ENCODE measurements at places on chromosomes 7 and 10.

- no peak for DNase-seq
Measured at GRCh38 chr10:110068780-110069179, 61.0 kb downstream of the ADD3 start.

DNA sequence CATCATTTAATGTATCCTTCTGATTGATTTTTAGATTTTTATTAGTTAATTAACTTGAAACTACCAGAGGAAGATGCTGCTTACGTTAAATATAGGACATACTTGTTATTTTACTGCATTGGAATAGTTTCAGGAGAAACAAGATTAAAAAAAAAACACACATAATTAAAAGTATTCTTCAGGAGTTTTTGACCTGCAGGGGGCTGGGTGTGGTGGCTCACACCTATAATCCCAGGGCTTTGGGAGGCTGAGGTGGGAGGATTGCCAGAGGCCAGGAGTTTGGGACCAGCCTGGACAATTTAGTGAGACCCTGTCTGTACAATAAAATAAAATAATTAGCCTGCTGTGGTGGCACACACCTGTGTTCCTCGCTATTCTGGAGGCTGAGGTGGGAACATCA, 10.7 kb downstream of the CBLL1 start:
- DNase-seq = no peak

DNA sequence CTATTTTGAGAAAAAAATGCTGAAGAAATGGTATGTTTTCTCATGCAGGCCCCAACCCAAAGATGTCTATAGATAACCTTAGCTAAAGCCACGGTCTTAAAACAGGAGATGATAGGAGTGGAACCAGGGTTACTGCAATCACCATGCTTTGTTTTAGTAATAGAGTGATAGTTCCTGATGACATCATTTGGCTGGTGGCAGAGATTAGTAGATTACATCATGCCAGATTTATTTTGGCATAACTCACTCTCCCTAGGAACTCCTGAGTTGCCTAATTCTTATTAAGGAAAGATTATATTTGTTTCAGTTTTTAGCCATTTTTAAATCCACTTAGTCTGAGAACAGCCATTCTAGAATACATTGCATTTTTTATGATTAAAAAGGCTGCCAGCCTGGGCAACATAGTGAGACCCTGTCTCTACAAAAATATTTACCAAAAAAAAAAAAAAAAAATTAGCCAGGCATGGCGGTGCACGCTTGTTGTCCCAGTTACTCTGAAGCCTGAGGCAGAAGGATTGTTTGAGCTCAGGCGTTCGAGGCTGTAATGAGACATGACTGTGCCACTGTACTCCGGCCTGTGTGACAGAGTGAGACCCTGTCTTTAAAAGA, 17.8 kb downstream of the ENO4 start:
- no peak for DNase-seq

DNA sequence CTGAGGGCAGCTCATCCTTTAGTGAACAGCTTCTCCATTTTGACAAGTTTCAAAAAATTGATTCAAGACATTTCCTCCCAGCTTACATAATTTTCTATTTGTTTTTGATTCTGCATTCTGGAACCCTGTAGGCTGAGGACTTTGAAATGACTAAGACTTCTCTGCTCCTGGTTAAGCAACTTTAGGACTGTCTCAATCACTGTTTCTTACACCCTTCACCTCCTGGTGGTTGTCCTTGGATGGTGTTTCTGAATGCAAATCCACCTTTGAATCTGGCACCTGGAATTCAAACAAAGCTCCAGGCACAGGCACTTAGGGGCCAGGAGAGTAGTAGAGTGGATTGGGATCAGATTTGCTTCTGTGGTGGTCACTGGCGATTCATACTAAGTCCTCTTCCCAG, 595.5 kb downstream of the LRMDA start:
- DNase-seq = no peak

DNA sequence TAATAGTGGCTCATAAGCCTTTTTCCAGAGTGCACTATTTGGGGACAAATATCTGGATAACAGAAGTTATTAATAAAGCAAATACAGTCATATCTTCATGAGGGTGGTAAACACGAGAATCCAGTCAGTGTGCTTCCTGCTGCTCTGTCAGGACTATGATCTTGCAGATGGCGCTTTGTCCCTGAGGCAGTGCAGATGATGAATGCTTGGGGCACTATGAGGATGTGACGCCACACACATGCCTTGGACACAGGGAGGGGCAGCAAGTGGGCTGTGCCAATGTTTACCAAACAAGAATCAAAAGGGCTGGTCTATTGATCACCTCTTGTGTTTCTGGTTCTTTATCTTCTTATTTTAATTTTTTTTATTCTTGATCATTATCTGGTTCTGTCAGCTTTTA, 79.8 kb downstream of the GAD2 start:
- DNase-seq = no peak

DNA sequence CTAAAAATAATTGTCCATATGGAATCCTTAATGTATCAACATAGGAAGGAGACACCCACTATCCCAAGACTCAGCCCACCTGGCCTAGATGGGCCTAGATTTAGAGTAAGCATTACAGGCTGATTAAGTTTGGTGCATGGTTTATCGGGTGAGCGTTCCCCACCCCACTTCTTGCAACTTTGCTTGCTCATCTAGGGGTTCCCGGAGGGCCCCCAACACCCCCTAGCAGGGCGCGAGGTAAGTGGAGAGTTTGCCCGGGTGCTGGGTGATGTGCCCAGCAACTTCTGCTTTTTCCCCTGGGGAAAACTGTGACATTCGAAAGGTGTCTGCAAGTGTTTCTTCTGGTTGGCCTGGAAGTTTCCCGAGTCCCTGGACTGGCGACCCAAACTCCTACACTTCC, 31.7 kb downstream of the SKIDA1 start:
- DNase-seq = no peak

- no peak for DNase-seq
Measured at GRCh38 chr10:61125560-61126170, 181.7 kb upstream of the RHOBTB1 start.

DNA sequence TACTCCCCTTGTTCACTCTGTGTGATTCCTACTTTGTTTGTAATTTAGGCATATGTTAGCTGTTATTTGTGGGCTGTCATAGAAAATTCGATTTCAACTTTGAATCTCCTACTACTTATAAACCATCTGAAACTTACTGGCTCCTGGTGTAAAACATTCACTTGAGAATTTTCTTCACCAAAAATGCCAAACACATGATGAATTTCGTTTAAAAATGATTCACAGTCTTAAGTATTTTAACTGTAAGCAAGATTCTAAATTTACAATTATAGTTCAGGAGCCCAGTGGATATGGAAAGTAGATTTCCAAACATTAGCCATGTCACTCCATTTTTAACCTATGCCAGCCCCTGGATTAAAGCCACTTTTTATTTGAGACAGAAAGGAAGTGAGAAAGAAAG, 3.1 kb downstream of the CPED1 start:
- DNase-seq = no peak

DNA sequence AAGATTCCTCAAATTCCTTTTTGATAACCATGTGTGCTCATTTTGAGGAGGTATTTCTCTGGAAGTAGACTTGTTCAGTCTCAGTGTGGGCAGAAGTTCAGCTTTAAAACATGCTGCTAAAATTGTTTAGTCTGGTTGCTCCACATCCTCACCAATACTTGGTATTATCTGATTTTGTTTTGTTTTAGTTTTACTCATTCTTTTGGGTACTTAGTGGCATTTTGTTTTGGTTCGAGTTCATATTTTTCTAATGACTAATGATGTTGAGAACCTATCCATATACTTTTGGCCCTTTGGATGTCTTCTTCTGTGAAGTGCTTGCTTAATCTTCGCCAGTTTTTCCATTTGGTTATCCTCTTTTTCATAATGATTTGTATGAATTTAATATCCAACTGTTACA, 694.2 kb upstream of the FZD8 start:
- no peak for DNase-seq

DNA sequence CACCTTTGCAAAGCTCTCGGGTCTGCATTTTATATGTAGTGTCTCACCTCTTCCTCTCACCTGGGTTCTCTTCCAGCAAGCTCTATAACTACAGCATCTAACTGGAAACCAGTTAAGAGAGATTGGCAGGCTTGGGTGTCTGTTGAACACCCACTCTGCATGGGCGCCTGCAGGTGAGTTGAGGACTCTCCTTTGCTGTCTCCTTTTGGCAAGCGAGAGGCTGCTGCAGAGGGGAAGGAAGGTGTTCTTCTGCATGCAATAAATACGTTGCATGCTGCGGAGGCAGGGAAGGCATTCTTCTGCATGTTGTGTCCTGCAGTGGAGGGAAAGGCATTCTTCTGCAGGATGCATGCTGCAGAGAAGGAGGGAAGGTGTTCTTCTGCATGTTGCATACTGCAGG, 81.4 kb upstream of the ADAM12 start:
- DNase-seq = no peak

DNA sequence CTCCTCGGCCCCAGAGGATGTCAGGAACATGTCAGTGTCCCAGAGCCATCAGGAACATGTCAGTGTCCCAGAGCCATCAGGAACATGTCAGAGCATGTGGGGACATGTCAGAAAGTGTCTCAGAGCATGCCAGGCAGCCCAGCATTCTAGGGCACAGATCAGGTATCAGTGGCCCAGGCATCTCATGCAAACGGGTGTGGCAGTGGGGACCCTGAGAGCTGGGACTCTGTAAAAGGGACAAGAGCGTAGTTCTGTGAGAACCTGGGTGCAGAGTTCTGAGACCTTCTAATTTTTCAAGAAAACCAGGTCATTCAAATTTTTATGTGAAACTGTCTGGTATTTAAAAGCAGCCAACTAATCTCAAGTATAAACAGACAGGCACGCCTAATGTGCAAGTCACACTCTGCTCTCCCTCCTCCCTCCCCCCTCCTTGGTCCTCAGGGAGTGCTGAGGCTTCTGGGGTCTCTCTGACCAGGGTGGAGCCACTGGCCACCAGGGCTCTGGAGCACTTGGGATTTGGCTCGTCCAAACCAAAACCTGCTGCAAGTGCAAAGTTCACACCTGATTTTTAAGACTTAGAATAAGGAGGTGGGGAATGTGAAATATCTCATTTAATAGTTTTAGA, 64.6 kb downstream of the ALOX5 start:
- no peak for DNase-seq

DNA sequence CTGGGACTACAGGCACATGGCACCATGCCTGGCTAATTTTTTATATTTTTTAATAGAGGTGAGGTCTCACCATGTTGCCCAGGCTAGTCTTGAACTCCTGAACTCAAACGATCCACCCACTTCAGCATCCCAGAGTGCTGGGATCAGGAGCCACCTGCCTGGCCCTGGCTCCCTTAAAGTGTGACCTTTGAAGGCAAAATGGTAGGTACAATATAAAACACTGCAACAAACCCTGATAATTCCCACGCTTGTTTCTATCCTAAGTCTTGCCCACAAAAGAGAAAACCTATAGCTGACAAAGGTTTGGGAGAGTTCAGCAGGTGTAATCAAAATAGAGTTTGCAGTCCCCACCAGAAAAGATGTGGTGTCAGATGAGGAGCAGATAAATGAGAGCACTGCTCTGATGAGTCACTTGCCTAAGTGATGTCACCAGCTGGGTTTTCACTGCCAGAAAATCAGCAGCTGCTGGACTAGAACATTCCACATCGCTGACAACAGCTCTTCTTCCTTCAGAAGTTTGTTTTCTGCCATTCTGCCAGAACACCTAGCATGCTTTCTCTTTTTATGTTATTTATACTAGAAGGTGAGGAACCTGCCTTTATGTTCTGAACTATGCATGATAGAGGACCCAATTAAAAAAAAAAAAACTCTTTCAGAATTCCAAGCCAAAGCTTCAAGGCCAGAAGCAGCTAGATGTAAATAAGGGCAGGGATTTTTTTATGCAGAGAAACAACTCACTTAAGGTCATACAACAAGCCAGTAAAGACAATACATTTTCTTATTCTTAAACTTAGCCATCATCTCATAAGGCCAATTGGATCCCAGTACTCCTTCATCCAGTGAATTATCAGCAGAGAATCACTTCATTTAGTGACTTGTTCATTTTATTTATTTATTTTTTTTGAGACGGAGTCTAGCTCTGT, 18.0 kb downstream of the PURB start:
- DNase-seq = no peak

- DNase-seq = no peak
Measured at GRCh38 chr7:52423251-52423650, 612.2 kb upstream of the POM121L12 start.

GRCh38 chr10:26528715-26529393, 90.7 kb downstream of the APBB1IP start:
- DNase-seq = no peak

DNA sequence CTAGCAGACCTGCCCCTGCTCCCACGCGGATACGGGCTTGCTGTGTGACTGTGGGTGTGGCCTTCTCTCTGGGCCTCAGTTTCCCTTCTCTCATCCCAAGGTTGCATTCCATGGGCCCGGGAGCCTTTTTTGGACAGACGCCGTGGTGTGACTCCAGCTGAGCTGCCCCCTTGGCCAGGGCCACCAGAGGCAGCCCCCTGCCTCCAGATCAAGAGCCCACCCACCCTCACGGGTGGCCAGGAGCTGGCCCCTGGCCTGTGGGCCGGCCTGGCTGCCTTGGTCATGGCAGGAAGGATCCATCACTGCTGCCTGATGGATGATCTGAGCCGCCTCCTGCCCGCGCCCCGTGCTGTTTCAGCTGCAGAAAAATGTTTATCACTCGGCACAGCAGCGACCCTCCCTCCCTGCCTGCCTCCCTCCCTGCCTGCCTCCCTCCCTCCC, 27.8 kb upstream of the ELFN1 start:
- no peak for DNase-seq

DNA sequence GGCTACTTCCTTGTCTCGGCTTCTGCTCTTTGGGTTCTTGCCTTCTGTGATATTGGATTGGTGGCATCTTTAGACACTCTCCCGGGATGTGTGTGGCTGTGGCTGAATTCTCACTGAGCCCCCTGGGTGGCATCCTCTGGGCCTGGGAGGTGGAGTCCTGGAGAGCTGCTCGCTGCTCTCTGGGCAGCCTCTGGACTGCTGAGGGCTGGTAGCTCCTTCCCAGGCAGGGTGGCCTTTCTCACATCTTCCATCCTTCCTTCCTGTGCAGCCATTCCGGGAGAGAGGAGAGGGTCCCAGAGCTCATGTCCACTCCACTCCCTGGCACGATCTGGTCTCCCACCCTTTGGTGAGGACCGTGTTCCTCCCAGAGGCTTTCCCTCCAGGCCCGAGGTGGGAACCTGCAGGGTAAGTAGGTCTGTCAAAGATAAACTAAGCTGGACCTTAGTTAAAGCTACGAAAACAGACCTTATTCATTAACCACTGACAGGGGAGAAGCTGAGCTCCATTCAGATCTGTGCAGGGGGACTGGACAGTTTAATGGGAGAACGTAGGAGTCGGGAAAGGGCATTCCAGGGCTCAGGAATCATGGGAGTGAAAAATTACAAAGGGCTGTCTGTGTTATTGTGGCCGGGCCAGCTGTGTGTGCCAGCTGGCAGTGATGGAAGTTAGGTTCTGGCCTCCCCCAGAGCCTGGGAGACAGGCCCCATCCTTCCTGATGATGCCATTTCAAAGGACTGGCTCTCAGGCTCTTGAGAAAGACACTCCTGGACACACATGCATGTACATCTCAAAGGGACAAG, 8.7 kb downstream of the ATP6V0E2 start:
- no peak for DNase-seq
